Stimulated activated CD8-positive, alpha-beta memory T cell treated with anti-CD3 and anti-CD28 coated beads, Interleukin-2, amount 100 ng/mL, for 1 hour (primary cell): ENCODE measurements at places on chromosomes 7 and 10.

GRCh38 chr10:78780551-78780961 lies 288.2 kb upstream of the ZMIZ1 start:
- no peak for DNase-seq

DNA sequence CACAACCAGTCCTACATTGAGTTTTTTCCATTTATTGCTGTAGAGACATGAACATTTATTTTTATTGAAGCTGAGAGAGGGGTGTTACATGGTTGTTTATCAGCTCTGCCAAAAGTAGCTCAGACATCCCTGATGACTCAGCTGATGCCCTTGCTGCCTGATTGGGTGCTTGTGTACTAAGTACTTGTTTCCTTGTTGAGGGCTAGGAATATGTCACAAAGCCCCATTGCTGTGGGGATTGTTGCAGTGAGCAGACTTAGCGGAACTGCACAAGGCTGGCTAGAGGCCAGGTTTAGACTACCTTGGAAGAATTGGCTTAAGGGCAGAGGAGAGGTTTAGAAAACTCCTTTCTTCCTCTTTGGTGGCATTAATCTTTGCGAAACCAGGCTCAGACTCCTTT lies 110.6 kb downstream of the AUTS2 start:
- no peak for DNase-seq

DNA sequence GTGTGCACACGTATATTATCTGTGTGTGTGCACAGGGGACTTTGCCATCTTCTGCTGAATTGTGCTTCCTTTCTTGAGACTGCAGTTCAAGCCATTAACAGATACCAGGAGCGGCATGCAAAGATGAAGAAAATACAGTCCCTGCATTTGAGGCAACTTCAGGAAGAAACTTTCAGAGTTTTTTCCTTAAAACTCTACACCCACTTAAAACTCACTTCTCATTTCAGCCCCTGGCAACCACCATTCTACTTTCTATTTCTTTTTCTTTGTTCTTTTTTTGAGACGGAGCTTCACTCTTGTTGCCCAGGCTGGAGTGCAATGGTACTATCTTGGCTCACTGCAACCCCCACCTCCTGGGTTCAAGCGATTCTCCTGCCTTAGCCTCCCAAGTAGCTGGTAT lies 448.9 kb upstream of the ZMIZ1 start:
- no peak for DNase-seq

DNA sequence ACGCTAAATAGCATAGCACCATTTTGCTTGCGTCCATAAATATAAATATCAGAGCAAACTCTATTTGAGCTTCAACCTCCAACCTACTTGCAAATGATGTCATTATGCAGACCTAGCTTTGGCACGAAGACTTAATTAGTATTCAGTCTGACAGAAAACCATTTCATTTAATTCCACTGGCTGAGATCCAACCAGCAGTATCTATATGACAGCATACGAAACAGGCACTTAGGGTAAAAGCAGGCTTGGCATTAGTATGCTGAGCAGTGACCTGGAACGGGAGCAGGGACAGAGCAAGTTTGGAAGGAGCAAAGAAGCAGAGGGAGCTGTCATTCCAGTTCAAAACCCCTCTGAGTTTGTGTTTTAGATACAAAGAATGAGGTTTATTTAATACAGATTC lies 312.5 kb upstream of the CHRM2 start:
- DNase-seq, result no peak

DNA sequence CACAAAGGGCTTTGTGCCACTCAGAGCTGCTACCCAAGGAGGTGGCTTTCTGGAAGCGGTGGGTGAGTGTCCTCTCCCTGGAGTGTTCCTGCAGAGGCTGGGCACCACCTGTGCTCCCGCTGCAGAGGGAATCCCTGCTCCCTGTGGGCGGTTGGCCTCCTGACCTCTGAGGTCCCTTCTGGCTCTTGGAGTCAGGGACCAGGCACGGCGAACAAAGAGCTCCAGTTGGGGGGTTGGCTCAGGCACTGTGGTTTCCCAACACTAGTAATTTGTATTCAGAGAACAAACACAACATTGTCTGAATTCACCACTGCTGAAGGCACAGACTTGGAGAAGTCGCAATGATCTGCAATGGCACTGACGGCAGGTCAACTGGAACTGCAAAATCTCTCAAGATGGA lies 328.9 kb downstream of the PRPF18 start:
- DNase-seq, result no peak

DNA sequence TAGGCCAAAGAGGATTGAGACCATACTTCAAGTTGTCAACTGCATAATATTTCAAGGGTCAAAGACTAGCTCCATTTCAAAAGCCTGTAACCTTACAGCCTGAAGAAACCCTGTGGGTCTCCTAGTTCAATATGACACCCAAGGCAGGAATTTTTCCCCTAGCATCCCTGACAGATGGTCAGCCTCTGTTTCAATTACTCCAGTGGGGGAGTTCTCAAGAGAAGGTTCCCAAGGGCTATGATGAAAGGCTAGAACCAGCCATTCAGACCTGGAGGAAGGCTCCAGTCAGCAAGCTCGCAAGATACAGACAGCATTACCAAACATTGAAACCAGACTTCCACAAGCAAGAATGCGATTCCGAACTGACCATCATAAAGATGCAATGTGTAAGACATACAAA lies 1.6 kb downstream of the HTR7 start:
- no peak for DNase-seq

DNA sequence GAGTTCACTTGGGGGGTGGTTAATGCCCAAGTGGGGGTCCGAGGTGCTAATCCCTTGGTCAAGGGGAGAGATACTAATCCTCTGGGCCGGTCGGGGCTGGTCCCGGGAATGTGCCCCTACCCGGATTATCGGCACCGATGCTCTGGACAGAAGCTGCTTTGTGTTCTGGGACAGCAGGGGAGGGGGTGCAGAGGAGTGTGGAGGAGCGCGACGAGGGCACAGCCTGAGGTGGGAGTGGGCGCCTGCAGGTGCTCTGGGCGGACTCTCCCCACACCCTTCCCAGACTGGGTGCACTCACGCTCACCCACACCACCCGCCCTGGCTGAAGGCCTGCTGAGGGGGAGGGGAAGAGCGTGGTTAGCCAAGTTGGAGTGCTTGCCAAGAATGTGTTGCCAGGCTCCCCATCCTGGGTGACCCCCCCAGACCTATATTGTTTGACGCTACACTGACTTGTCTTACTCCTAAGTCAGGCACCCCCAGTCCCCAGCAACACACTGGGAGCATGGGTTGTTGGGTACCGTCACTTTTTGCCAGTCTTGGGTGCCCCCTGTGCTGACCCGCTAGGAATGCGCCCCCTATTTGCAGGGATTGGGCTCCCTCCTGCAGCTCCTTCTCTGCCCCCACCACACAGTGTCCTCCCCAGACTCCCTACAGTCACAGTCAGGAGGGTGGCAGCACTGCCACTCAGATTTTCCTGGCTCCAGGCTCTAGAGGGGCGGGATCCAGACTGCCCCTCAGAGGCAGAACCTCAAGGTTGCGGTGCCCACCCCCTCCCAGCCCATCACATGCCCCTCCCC lies 1.2 kb downstream of the SLC4A2 start:
- no peak for DNase-seq

GRCh38 chr10:29057822-29058331 lies 231.0 kb upstream of the LYZL1 start:
- no peak for DNase-seq

GRCh38 chr7:154736389-154736788 lies 266.5 kb downstream of the PAXIP1 start:
- DNase-seq, result no peak

DNA sequence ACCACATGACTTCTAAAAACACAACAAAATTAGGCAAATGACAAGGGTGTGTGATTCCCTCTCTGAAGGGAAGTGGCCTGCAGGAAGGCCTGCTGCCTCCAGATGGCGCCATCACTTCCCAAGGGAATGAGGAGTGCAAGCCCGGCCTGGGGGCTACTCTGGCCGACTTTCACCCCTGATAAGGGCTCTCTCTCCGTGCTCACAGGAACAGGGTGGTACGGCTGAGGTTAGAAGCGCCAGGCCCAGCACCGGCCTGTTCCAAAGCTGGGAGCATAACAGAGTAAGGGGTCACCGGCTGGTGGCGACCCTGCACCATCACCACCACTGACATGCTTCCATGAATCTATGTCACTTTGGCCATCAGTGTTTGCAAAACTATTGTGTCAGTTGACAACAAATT lies 13.1 kb downstream of the RBP3 start:
- DNase-seq, result no peak
